ENCODE measurements at places on chromosomes 7 and 10.

DNA sequence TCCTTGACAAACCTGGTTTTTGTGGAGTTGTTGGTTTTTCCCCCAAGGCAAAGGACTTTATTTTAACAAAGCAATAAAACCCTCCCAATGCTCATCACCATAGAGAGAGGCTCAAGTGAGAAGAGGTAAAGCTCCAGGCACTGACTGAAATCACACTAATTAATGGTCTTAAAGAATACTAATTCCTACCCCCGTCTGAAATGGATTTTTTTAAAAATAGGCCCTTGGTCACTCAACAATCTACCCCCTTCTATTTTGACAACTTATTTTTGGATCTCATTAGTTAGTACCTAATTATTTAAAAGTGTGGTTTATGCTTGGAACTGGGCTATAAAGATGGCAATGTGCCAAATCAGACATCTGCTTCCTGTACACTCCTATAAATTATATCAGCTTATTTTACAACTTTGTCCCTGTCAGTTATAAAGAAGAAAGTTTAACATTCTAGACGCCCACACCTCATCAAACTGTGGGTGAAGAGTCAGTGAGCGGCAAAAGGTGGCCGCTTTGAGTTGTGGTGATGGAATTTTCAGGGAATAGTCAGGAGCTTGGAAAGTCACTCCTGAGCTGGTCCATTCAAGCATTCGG, 10.6 kb downstream of the GLI3 start:
- DNase-seq: no peak

DNA sequence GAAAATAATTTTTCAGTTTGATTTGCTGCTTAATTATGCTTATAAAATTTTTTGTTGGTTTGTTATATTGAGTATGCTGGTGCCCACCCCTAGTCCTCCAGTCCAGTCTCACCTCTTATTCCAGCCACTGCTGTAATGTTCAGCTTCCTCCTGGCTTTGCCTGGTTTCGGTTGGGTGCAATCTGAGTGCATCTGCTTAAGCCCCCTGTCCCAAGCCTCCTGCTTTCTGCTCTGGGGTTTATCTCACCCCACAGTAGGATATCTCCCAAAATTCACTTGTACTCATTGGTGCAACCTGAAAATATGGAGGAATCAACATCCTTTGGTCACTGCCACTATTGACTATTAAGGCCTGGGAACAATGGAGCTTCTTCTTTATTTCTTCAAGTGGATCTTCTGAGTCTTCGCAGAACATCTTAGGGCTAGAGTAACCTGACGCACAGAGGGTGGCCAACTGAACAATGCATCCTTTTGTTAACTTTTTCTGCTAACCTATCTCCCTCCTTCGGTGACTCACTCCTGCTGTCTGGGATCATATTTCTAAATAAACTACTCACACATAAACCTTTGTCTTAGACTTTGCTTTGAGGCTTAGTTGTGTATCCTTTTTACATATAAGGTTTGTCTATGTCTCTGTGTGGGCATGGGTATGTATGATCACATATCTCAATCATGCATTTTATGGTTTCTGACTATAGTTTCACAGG, 19.1 kb upstream of the SOSTDC1 start:
- DNase-seq: no peak

GRCh38 chr7:96530786-96531185, 178.9 kb downstream of the SEM1 start:
- no peak for DNase-seq

GRCh38 chr7:94149789-94150545, 145.8 kb upstream of the BET1 start:
- DNase-seq: no peak

- DNase-seq: no peak
Observed at GRCh38 chr7:64626557-64626956, 39.4 kb upstream of the ZNF107 start.

- no peak for DNase-seq
Observed at GRCh38 chr7:157793973-157794745, 457.4 kb downstream of the DNAJB6 start.

DNA sequence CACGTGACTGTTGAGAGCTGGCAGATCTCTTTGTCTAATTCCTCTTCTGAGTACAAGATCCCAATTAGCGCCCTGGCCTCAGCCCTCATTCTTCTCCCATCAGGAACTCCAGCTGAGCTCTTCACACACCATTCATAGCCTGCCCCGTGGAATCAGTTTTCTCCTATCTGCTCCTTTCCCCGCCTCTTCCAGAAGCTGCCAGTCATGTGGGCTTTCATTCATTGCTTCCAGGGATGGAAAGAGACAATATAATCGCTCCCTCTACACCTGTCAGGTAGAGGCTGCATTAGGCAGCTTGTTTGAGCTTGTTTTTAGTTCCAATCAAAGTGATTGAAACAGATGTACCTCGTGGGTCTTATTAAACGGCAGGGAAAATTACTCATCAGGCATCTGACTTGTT, 515.8 kb downstream of the TYW1 start:
- DNase-seq: no peak

GRCh38 chr10:70834441-70835151, 18.8 kb downstream of the SGPL1 start:
- DNase-seq: no peak

DNA sequence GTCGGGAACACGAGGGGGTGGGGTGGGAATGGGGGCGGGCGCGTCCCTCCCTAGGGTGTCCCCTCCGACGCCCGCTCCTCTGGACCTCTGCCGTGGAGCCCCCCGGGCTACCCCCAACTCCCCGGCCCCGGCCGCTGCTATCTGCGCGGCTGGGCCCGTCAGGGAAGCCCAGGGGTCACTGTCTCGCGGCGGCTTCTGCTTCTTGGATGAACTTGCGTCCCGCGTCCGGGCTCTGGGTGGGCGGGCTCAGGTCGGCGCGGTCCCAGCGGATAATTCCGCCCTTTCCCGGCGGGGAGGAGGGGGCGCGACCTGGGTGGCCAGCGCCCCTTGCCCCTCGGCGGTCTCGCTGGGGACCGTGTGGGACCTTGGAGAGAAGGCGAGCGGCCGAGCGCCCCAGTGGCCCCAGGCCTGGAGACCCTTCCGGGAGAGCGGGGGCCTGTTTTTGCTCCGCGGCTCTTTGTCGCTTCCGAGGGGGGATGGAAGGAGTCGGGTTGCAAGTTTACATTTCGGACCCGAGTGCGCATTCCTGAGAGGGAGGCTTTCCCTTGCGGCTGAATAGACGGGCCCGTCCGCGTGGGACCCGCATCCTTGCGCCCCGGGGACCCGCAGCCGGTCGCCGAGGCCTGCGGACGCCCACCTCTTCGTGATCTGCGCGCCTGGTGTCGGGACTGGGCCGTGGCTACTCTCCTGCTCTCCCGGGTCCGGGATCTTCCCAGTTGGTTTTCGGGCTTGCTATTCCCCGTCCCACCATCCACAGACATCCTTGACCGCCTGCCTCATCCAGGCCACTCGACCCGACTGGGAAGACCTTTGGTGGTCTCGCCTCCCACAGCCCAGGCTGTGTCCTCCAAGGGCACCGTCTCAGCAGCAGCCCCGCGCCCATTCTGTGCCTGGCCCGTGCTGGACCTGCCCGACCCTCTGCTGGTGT, 812 bp downstream of the DOCK1 start:
- DNase-seq: no peak

DNA sequence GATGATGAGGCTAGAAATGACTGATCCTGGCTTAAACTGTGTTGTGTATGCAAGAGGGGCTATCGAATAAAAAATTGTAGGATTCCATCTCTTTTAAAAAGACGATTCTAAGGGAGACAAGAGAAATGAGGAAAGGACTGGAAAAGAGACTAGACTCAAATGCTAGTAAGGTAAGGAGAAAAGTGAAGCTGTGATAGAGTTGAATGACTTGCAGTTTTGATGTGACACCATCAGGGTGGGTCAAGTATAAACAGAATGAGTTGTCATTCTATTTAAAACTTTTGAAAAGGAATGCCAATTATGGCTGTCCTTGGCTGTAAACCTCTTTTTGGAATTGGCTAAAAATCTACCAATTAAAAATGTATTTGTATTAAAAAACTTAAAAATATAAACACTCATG, 184.5 kb upstream of the PHF14 start:
- no peak for DNase-seq

GRCh38 chr7:102454468-102454867, 10.2 kb downstream of the ALKBH4 start:
- no peak for DNase-seq

- no peak for DNase-seq
Observed at GRCh38 chr10:119653916-119654315, 2.7 kb downstream of the BAG3 start.

DNA sequence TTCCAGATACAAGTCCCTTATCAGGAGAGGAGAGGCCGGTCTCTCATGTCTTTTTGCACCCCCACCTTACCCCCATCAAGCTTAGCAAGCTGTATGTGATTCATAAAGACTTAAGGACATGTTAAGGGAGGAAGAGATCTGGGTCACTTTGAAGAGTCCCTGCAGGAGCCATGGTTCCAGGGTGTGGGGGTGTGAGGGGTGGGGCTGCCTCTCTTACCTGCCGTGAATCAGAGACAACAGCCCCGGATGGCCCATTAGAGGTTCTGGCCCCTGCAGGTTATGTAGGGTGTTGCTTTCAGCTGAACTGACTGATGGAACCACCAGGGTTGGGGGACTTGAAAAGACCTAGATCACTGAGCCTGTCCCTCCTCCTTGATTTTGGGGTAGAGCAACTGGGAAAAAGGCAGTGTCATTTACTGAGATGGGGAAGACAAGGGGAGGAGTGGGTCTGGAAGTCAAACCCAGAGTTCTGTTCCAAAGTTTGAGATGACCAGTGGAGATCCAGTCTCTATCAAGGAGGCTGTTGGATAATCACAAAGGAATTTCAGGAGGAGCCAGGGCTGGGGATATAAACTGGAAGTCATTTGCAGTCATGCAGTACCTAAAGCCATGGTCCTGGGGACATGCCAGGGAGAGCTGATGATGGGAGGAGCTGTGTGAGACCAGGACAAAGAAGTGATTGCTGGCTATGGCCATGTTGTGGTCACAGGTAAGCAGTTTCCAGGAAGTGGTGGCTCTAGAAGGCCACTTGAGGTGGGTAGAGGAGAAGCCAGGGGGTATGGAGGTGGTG, 23.1 kb downstream of the ADAMTS14 start:
- no peak for DNase-seq

GRCh38 chr7:155862123-155862892, 50.0 kb upstream of the SHH start:
- no peak for DNase-seq

- DNase-seq: no peak
Observed at GRCh38 chr10:93977442-93977841, 16.3 kb upstream of the PLCE1 start.

GRCh38 chr7:107726356-107727130, 17.4 kb upstream of the CBLL1 start:
- no peak for DNase-seq

DNA sequence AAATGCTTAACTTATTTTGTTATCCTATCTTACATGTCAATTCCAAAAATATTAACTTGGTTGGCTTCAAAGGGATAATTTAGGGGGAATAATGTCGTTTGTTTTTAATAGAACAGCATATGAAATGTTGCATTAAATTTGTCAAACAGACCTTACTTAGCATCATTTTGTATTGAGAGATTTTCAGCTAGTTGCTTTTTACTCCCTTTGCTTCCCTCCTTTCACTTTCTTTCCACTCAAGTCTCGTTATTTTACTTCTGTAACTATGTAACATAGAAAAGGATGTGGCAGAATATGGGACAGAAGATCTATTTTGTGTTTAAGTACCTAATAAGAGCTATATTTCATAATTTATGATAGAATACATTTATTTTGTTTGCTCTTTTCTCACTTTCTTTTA, 2.6 kb downstream of the PHYHIPL start:
- DNase-seq: no peak

- no peak for DNase-seq
Observed at GRCh38 chr7:142812437-142813215, 41.9 kb downstream of the PRSS2 start.

- no peak for DNase-seq
Observed at GRCh38 chr10:118403967-118404366, 61.8 kb upstream of the FAM204A start.

- no peak for DNase-seq
Observed at GRCh38 chr7:90797596-90797995, 201.5 kb downstream of the CDK14 start.

GRCh38 chr7:121714559-121715303, 158.2 kb upstream of the PTPRZ1 start:
- no peak for DNase-seq

GRCh38 chr7:155418304-155418703, 39.6 kb upstream of the EN2 start:
- DNase-seq: no peak

DNA sequence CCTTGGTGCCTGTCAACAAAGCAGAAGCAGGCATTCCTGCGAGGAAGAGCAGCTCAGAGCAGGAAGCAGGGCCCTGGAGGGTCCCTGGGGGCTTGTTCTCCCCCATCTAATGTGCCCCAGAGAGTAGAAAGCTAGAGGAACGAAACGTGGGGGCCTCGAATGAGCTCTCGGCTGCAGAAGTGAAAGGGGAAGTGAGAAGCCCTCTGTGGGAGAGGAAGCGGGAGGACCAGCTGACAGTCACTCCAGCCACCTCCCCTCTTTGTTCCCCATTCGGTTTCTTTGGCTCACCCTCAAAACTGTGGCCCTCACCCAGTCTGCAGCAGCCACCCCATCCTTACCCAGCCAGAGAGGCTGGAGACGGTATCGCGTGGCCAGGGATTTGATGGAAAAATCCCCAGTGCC, 25.0 kb downstream of the C10orf105 start:
- DNase-seq: no peak
